ENCODE measurements at places on chromosomes 2 and 18. TPM values are rescaled to one million over a fixed set of nuclear protein-coding genes. Genes with fewer than 3 reads are reported as not detected.

The CYP1B1 gene
- total RNA-seq, result 5.8 TPM

The LCT gene
- 0.06 TPM for total RNA-seq

The SKA1 gene
- total RNA-seq, result 0.47 TPM

The MC5R gene
- total RNA-seq, result not detected

The C1GALT1C1L gene
- total RNA-seq, result not detected

The CPO gene
- total RNA-seq, result not detected

The KCNK3 gene
- total RNA-seq, result not detected

The RNU2-63P gene
- not detected for total RNA-seq

The PCARE gene
- not detected for total RNA-seq

The PLEK gene
- total RNA-seq, result 9.1 TPM

The EGR4 gene
- not detected for total RNA-seq

The RAB6C gene
- not detected for total RNA-seq

The PSMA8 gene
- total RNA-seq, result 0.67 TPM
